ENCODE measurements at places on chromosomes 3 and 15. TPM values are rescaled to one million over a fixed set of nuclear protein-coding genes. Genes with fewer than 3 reads are reported as not detected.
A peak's percentile ranks its signal among the peaks of the same experiment; 100 is the strongest.

IL17RD gene
- total RNA-seq: 20.7 TPM

- no peaks in the 10 kb centered on the region for H3K27me3 ChIP-seq
- peak; percentile 96 for DNase-seq
- peak overlapping the region; percentile 89 for H3K27ac ChIP-seq
- peaks cover 55% of the 10 kb centered on the region for H3K4me1 ChIP-seq
These were observed 1.5 kb upstream of the LIMD1 start for GRCh38 chr3:45592830-45593707.

- no peak overlapping the region for H3K27ac ChIP-seq
- no peak for DNase-seq
- H3K36me3 ChIP-seq: no peaks in the 10 kb centered on the region
- peaks cover 13% of the 10 kb centered on the region for H3K27me3 ChIP-seq
These were observed 6.7 kb downstream of the VIPR1 start for GRCh38 chr3:42509111-42509510.

DNA sequence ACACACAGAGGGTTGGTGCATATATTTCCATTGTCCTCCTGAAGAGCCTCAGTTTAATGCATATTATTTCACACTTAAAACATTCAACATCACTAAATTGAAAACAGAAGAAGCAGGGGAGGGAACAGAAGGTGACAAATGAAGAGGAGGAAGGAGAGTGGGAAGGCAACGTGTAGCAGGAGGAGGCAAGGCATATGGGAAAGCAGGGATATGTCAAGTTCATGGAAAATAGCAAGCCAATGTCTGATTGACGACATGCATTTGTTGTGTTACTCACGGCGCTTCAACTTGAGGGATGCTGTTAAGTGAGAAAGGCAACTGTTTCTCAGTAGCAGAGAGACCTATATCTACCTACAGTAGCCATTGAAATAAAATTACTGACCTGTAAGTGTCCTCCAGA lies 154.5 kb downstream of the NSUN3 start:
- no peaks in the 10 kb centered on the region for H3K36me3 ChIP-seq
- no peak overlapping the region for H3K27ac ChIP-seq
- H3K4me3 ChIP-seq: no peak overlapping the region
- H3K27me3 ChIP-seq: no peaks in the 10 kb centered on the region
- no peaks in the 10 kb centered on the region for H3K4me1 ChIP-seq
- no peak for DNase-seq

DNA sequence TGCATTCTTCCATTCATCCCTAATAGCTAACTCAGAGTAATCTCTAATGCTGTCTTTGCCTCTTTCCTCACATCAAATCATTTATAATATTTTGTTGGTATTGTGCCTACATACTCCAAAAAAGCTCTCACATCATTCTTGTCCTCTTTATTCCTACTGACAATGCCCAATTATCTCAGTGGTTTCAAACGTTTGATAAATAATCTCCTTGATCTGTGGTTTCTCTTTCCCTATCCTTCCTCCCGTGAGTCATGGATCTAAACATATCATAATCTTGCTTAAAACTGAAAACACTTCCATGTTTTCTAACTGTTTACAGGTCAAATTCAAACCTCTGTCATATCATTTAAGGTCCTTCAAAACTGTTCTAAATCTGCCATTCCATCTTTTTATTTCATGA lies 115.1 kb downstream of the CNTN6 start:
- no peaks in the 10 kb centered on the region for H3K4me1 ChIP-seq
- no peaks in the 10 kb centered on the region for H3K36me3 ChIP-seq
- H3K27ac ChIP-seq: no peak overlapping the region
- DNase-seq: no peak

DNA sequence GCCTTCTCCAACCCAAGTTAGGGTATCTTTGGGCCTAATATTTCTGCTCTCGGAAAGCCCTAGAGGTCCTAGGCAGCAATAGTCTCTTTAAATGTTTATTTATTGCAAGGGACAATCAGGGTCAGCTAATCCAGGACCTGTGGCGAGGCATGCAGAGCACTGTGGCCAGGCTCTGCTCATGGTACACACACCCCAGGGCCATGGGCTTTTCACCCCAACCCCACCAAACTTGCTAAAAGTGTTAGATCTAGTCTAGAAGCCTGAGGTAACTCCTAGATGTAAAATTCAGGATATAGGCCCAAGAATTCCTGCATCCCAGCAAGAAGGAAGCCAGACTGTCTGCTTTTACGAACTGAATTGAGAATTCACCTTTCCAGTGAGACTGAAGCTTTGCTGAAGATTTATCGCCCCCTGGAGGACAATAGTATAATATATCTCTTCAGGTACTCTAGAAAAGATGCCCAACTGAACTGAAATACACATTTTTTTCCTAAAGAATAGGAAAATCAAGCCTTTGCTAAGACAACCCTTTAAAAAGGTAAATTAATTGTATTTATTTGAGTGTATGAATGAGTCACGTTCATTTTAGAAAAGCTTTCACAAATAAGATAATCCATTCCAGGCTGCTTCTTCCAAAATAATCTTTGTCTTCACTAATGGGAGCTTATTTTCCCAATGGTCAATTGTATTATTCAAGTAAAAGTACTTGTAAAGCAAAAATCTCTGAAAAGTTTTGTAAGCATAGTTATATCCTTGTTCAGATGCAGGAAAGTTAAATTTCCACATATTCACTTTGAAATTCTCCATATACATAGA lies 89.8 kb downstream of the LRRC3B start:
- peak; percentile 82 for DNase-seq
- no peak overlapping the region for H3K4me3 ChIP-seq
- H3K36me3 ChIP-seq: peaks cover 9% of the 10 kb centered on the region
- H3K4me1 ChIP-seq: peaks cover 3% of the 10 kb centered on the region
- H3K27me3 ChIP-seq: no peaks in the 10 kb centered on the region

DNA sequence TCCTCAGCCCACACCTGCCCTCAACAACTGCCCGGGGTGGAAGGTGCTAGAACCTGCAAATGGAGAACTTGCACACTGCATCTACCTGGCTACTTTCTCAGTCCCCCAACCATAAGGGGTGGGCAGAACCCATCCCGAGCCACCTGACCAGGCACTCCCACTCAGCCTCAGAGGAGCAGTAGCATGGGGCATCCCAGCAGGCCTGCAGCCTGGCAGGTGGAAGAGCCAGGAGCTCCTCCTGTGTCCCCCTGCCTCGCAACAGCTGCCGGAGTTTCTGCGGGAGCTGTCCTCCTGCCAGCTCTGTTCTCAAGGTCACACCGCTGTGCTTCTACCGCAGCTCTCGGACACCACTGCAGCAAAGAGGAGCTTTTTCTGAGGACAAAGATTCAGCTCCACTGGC lies 27.5 kb downstream of the RAB6B start:
- H3K27ac ChIP-seq: no peak overlapping the region
- H3K4me1 ChIP-seq: peaks cover 21% of the 10 kb centered on the region
- DNase-seq: no peak
- H3K36me3 ChIP-seq: no peaks in the 10 kb centered on the region
- H3K4me3 ChIP-seq: no peak overlapping the region

DNA sequence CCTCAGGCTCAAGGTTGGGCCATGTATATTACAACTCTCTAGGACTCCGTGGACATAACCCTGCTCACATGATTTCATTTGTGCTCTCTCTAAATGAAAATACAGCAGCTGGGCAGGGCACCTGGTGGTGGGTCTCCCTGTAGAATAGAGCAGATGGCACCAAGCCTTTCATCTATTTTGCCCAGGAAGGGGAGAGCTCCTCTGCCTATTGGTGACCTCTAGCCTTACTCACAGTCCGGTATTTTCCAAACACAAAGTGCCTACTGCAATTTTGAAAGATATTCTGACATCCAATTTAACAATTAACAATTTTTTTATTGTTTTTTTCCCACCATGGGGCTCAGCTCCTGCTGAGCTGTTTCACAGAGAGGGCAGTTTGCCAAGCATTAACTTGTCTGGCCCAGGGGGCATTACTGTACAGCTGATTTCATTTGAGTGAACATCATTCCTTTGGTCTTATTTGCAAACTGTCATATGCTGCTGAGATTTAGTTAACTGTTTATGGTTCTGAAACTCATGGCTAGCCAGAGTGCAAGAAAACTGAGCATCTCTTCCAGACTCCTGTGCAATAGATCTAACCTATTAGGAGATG lies 474.0 kb downstream of the EPHB1 start:
- H3K27ac ChIP-seq: no peak overlapping the region
- no peak overlapping the region for H3K4me3 ChIP-seq
- H3K36me3 ChIP-seq: no peaks in the 10 kb centered on the region
- DNase-seq: no peak

DNA sequence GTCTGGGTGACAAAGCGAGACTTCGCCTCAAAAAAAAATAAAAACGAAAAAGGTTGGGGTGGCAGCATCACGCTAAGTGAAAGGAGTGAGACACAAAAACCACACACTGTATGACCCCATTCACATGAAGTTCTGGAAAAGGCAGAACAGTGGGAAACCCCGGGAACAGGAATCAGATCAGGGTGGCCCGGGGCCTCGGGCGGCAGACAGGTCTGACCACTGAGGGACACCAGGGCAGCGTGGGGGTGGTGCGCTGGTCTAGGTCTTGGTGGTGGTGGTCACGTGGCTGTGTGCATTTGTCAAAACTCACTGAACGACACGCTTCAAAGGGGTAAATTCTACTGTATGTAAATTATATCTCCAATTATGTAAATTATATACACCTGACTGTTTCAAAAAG lies 79.7 kb upstream of the PRR20G start:
- H3K27ac ChIP-seq: no peak overlapping the region
- no peaks in the 10 kb centered on the region for H3K4me1 ChIP-seq
- DNase-seq: no peak
- no peaks in the 10 kb centered on the region for H3K36me3 ChIP-seq
- no peak overlapping the region for H3K4me3 ChIP-seq
- peaks cover 8% of the 10 kb centered on the region for H3K27me3 ChIP-seq

DNA sequence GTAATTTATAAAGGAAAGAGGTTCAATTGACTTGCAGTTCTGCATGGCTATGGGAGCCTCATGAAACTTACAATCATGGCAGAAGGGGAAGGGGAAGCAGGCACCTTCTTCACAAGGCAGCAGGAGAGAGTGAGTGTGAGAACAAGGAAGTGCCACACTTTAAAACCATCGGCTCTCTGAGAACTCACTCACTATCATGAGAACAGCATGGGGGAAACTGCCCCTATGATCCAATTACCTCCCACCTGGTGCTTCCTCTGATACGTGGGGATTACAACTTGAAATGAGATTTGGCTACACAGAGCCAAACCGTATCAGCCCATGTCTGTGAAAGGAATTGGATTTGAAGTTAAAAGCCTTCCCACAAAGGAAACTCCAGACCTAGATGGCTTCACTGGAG lies 39.1 kb downstream of the TKT start:
- no peaks in the 10 kb centered on the region for H3K27me3 ChIP-seq
- no peak overlapping the region for H3K4me3 ChIP-seq
- DNase-seq: no peak
- no peak overlapping the region for H3K27ac ChIP-seq
- H3K4me1 ChIP-seq: no peaks in the 10 kb centered on the region

DNA sequence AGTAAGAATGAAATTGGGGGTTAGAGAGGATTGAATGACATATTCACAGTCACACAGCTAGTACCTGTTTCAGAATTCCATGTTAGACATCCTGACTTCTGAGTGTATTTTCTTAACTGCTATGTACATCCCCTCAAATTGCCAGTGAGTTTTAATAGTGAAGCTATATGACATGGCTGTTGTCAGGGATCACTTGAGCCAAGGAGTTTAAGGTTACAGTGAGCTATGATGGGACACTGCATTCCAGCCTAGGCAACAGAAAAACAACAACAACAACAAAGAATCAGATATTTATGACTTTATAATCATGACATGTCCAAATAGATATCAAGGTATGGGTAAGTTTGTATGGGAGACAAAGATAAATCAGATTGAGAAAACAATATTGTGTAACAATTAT lies 16.6 kb downstream of the PARP15 start:
- no peaks in the 10 kb centered on the region for H3K36me3 ChIP-seq
- H3K4me3 ChIP-seq: no peak overlapping the region
- H3K27ac ChIP-seq: peak overlapping the region; percentile 35
- DNase-seq: peak; percentile 9
- no peaks in the 10 kb centered on the region for H3K27me3 ChIP-seq

CORO2B gene
- 2.9 TPM for total RNA-seq

SHF gene
- 8.6 TPM for total RNA-seq

AQP9 gene
- total RNA-seq: 0.09 TPM

- H3K36me3 ChIP-seq: no peaks in the 10 kb centered on the region
- no peak overlapping the region for H3K4me3 ChIP-seq
- H3K27ac ChIP-seq: no peak overlapping the region
- H3K4me1 ChIP-seq: no peaks in the 10 kb centered on the region
These were observed 47.6 kb upstream of the HEG1 start for GRCh38 chr3:125103406-125103805.

GRCh38 chr15:89664441-89665350 lies 9.4 kb upstream of the KIF7 start:
- H3K36me3 ChIP-seq: no peaks in the 10 kb centered on the region
- no peaks in the 10 kb centered on the region for H3K27me3 ChIP-seq
- no peak for DNase-seq
- peaks cover 25% of the 10 kb centered on the region for H3K4me1 ChIP-seq
- peak overlapping the region; percentile 80 for H3K27ac ChIP-seq

GRCh38 chr15:77511869-77512268 lies 91.2 kb downstream of the HMG20A start:
- no peak for DNase-seq
- H3K4me3 ChIP-seq: no peak overlapping the region
- no peaks in the 10 kb centered on the region for H3K27me3 ChIP-seq
- H3K4me1 ChIP-seq: peaks cover 34% of the 10 kb centered on the region
- H3K36me3 ChIP-seq: no peaks in the 10 kb centered on the region

GPR27 gene
- 1.5 TPM for total RNA-seq

ARRDC4 gene
- 19.2 TPM for total RNA-seq

- DNase-seq: peak; percentile 71
- peaks cover 3% of the 10 kb centered on the region for H3K4me1 ChIP-seq
- no peaks in the 10 kb centered on the region for H3K27me3 ChIP-seq
- H3K27ac ChIP-seq: no peak overlapping the region
- no peak overlapping the region for H3K4me3 ChIP-seq
These were observed 21.4 kb upstream of the NR2C2 start for GRCh38 chr3:14925729-14926591.

ERICH6 gene
- 0.09 TPM for total RNA-seq

DNA sequence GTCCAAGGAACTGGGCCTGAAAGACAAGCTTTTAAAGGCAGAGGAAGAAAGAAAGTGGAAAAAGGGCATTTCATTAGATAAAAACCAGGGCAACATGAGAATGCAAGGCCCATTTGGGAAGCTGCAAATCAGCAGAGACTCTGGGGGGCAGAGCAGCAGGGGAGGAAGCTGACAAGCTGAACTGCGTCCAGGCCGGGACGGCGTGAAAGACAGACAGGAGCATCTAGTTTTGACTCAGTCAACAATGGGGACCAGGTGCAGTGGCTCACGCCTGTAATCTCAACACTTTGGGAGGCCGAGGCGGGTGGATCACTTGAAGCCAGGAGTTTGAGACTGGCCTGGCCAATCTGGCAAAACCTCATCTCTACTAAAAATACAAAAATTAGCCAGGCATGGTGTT lies 69.9 kb downstream of the CDC25A start:
- H3K36me3 ChIP-seq: no peaks in the 10 kb centered on the region
- no peak for DNase-seq
- no peaks in the 10 kb centered on the region for H3K27me3 ChIP-seq
- no peaks in the 10 kb centered on the region for H3K4me1 ChIP-seq
- H3K4me3 ChIP-seq: no peak overlapping the region
- H3K27ac ChIP-seq: no peak overlapping the region
